Subcutaneous preadipocyte (primary cell): ENCODE measurements at places on chromosomes 3 and 15. TPM values are rescaled to one million over a fixed set of nuclear protein-coding genes. Genes with fewer than 3 reads are reported as not detected.

NDN gene
- total RNA-seq = 38.9 and 76.8 TPM in 2 replicates

FRMD5 gene
- under 0.01 and 0.20 TPM in 2 replicates for total RNA-seq

CYP8B1 gene
- not detected in 2 replicates for total RNA-seq

KCNH8 gene
- not detected in 2 replicates for total RNA-seq

HYKK gene
- 3.1 and 3.3 TPM in 2 replicates for total RNA-seq

CCDC14 gene
- total RNA-seq = 19.1 and 34.6 TPM in 2 replicates

IGSF11 gene
- total RNA-seq = under 0.01 TPM in 1 of 2 replicates, not detected in the other

SCN11A gene
- under 0.01 TPM in 1 of 2 replicates, not detected in the other for total RNA-seq

RFTN1 gene
- 40.4 and 55.5 TPM in 2 replicates for total RNA-seq

COL6A5 gene
- not detected in 2 replicates for total RNA-seq

NRROS gene
- total RNA-seq = 3.3 and 4.9 TPM in 2 replicates

CCDC13 gene
- total RNA-seq = 1.4 and 2.2 TPM in 2 replicates

EPB42 gene
- not detected in 2 replicates for total RNA-seq

RARB gene
- total RNA-seq = 1.5 and 2.2 TPM in 2 replicates
